ENCODE measurements at places on chromosomes 5 and 9.

DNA sequence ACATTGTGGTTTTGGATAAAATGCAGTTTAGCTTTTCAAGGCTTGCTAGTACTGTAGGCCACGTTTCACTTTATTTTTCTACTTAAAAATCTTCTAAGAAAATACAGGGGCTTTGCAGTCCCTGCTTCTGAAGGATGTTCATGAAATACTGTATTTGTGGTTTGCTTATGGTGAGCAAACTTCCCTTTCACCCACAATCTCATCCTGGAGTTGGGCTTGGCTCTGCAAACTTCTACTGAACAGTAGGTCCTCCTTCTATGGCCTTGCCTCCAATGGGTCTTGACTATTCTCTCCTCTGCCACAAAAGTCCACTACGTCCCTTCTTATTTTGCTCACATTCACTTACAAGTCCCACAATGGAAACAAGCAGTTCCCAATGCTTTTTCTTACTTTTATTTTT is 502.7 kb upstream of the KLF4 start:
- no peak for DNase-seq

- no peak for DNase-seq
Measured at GRCh38 chr9:135144581-135145170, 57.2 kb downstream of the OLFM1 start.

GRCh38 chr9:16293610-16294009 is 576.9 kb downstream of the BNC2 start:
- DNase-seq, result no peak

DNA sequence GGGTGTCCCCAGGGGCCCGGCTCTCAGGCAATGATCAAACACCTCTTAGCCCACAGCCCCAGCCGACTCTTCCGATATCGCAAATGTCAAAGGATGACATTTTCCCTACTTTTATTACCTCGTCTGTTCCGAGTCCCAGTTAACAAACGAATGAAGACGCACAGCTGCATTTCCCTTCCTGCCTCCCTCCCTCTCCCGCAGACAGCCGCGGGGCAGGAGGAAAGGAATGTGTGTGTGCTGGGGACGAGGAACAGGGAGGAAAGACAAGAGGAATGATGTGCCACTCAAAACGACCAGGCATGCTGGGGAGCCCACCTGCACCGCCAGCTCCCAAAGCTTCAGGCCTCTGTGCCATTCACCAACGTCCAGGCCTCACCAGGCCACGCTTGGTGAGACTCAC is 125.9 kb upstream of the SARDH start:
- DNase-seq, result peak; percentile 73

GRCh38 chr9:137985637-137986071 is 108.1 kb downstream of the CACNA1B start:
- DNase-seq, result peak; percentile 11

DNA sequence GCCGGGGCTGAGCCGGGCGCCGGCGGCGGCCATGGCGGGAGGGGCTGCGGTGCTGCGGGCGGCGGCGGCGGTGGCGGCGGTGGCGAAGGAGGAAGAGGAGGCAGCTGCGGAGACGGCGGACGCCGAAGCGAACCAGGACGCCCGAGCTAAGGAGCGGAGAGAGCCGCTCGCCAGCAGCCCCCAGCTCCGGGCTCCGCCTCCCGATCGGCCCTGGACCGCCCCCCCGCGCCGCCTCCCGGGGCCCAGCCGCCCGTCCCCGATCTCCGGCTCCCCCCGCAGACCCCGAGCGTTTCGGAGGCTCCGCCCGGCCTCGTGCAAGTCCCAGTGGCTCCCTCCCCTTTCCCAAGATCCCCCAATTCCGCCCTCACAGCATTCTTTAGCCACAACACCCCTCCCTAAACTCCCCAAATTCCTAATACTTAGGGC is at the start of gene ASTN2:
ASTN2 (minus strand) TSS at position 152 of the 426 bp plus-strand sequence; CDS start at position 33, 119 bp downstream.
- peak; percentile 90 for DNase-seq

- DNase-seq, result no peak
Measured at GRCh38 chr5:93460286-93460685, 120.7 kb downstream of the NR2F1-AS1 start.

GRCh38 chr9:19171271-19171670 is 44.0 kb upstream of the PLIN2 start:
- no peak for DNase-seq

DNA sequence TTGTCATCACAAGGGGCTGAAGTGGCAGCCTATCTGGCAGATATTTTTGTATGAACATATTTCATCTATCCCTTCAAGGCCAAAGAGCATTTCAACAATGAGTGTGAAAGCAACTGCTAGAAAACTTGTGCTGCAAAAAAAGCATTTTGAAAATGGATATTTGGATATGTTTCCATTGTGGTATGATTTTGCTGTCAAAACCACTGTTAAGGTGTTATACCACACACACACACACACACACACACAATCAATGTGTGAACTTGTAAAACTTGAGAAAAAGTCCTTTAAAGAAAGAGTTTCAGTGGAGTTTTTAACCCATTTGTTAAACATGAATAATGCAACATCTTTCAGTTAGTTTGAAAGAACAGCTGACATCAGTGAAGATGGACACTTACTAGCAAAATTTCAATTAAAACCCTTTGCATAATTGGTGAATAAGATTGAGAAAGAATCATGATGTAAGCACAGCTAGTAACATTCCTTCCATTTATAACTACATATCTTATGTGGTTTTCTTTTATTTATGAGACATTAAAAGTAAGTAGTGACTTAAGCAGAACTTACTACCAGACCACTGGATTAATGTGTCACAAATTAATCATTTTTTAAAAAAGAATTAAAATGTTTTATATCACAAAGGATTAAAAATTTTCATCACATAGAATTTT is 182.6 kb upstream of the GNA14 start:
- no peak for DNase-seq

DNA sequence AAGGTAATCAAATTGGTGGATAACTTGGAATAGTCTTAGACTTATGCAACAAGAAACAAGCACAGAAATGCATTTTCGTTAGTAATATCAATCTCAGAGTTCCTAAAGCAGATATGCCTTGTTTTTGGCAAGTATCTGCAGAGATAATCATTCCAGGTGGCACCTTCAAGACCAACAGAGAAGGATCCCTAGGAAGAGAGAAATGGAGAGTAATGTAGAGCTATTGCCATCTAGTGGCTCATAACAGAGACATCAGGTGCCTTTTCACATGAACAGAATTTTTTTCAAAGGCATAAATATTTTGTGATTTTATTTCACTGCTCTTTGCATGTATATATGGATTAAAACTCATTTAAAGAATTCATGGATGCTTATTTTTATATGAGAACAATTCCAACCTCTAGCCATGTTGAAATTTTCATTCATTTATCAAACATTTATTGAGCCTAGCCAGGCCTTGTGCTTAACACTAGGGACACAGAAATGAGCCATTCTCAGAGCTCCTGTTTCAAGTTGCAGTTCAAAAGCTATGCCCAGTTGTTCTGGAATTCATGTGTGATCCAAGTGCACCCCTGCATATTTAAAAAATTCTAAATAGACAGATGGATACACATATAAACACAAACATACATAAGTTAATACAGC is 117.5 kb upstream of the OR13F1 start:
- DNase-seq, result peak; percentile 43

- DNase-seq, result no peak
Measured at GRCh38 chr9:89946741-89947140, 341.9 kb downstream of the GADD45G start.

- DNase-seq, result no peak
Measured at GRCh38 chr9:4306066-4306776, 6.4 kb upstream of the GLIS3 start.

DNA sequence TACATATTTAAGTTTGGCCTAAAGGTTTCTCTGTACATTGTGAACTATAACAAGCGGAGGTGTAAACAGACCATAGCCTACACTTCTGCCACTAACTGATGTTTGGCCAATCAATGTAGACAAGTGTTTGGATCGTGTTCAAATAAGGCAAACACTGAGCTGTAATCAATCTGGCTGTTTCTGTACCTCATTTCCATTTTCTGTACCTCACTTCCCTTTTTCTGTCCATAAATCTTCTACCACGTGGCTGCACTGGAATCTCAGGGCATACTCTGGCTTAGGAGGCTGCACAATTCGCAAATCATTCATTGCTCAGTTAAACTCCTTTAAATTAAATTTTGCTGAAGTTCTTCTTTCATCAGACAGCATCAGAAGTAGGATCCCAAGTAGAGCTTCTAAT is 140.9 kb downstream of the SLC25A46 start:
- DNase-seq, result no peak

- no peak for DNase-seq
Measured at GRCh38 chr5:118076490-118076889, 911.9 kb downstream of the DTWD2 start.

DNA sequence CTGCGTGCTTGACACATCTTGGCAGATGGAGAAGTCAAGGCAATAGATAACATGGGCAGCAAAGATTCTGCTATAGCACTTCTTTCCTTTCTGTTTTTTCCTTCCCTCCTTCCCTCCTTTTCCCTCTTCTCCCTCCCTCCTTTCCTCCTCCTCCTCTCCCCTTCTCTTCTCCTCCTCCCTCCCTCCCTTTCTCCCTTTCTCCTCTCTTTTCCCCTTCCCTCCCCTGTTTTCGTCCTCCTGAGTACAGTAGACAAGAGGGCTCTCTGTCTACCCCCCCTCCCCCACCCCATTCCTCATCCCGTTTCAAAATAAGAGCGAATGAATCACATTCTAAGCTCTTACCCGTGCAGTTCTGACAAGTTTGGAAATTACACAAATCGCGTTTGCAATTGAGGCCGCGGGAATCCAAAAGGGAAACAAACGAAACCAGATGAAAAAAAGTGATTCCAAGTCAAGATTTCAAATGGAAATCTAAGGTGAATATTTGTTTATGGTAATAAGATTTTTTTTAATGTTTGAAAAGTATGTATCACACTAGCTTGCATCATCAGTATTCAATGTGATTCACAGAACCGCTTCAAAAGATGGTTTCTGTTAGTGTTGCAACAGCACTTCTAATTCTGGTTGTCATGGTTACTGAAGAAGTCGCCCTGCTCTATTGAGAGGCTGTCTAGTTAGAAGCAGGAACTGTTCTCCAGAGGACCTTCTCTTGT is 1.3 kb downstream of the NIM1K start:
- DNase-seq, result peak; percentile 61

GRCh38 chr5:131258733-131259132 is 5.1 kb upstream of the CDC42SE2 start:
- DNase-seq, result no peak

GRCh38 chr9:122056484-122056883 is 36.6 kb downstream of the TTLL11 start:
- DNase-seq, result peak; percentile 66

- DNase-seq, result no peak
Measured at GRCh38 chr5:104494083-104494482, 931.5 kb upstream of the NUDT12 start.

- no peak for DNase-seq
Measured at GRCh38 chr5:73797132-73797510, 171.1 kb downstream of the ARHGEF28 start.

DNA sequence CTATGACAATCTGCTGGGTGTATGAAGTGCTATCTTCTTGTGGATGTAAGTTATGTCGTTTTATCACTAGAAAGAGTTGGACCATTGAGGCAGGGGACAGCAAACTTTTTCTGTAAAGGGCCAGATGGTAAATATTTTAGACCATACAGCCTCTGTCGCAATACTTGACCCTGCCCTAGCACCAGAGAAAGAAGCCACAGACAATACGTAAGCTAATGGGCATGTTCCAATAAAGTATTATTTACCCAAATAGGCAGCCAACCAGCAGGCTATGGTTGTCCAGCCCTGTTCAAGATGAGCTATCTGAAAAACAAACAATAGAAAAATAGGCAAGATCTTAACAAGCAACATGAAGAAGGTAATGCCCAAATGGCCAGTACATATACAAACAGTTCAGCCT is 36.4 kb downstream of the MTX3 start:
- DNase-seq, result no peak

GRCh38 chr5:6395621-6396020 is 17.3 kb upstream of the MED10 start:
- DNase-seq, result no peak

GRCh38 chr5:145872486-145872885 is 328 bp downstream of the GRXCR2 start:
- DNase-seq, result no peak

DNA sequence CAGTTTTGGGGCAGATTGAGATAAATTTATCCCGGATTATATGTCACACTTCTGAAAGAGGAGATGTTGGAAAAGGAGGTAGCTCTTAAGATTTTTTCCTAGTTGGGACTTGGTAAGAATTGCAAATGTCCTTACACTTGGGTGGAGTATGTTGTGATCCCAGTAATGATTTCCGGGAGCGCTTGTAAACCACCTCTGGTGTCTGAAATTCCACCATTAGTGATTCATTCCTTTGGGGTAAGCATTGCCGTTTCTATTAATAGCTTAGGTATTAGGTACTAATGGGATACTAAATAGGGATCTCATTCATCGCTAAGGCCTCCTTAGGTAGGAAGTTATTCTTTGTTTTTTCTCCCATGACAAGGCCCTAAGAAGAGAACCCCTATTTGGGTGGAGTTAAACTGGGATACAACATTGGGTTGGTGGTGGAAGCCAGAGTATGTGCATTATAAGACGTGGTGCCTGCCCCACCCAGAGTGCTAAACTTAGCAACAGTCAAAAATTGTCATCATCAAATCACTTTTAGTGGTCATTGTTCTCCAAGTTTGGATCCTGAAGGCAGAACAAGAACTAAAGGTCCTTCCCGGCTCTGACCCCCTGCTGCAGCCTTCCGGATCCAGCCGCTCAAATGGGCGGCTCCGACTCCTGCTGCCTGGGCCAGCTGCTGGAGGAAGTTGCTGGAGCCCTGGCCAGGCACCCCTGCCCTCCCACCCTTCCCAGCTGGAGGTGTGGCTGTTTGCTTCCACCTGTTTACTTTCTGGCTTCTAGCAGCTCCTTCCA is 31.7 kb upstream of the DAB2IP start:
- DNase-seq, result no peak

DNA sequence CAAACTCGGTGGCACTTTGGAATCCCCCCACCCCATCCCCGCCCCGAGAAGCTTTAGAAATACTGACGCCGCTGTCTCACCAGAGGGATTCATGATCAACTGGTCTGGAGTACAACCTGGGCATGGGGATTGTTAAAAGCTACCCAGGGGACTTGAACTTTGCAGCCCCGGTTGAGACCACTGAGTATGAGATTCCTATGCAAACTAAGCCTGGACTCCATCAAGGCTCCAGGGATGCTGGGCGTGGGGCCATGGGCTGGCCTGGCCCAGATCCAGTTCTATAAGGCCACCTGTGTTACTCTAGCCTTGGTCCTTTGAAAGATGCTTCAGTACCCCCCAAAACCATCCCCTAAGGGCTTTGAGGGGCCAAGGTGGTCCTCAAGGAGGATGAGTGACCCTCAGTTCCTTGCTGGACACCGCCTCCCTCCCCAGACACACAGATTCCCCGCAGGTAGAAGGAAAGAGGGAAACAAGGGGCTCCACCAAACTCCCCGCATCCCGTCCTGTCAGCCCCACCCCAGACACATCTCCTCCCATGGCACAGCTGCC is 68.5 kb downstream of the MRPL36 start:
- peak; percentile 28 for DNase-seq

GRCh38 chr9:128495804-128496417 is 8.6 kb upstream of the GLE1 start:
- peak; percentile 67 for DNase-seq

DNA sequence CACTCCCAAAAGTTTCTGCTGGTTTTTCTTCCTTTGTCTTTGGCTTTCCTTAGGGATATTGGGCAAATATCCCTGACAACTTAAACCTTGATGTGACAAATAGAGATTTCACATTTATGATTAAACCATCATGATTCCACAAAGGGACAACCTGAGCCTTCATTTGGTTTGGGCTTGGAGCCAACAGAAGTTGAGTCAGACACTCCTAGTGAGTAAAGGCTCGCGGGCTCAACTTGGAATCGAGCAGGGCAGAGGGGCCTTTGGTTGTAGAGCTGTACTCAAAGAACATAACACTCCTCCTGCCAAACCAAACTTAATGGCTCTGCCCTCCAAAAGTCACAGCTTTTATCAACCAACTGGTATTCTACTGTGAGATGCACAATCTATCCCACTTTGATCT is 290.2 kb upstream of the MAP3K1 start:
- no peak for DNase-seq

Data from H7 (cell line).